NB4 (cell line): ENCODE measurements at places on chromosomes 7 and 10.

DNA sequence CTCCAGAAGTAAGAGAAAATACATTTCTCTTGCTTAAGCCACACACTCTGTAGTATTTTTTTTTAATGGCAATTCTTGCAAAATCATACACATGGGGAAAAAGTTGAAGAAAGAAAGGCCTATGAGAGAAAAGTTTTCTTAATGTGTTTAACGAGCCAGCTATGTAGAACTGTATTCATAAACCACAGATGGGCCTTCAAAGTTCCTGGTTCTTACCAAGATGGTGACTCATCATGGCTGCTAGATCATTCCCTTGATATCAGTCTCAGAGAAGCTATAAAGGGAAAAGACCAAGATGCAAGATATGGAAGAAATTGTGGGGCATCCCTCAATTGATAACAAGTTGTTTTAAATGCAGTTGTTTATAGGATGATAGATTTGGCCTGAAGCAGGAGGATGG, 992.7 kb upstream of the MBL2 start:
- DNase-seq = peak; percentile 11

- no peak for DNase-seq
These were observed 243.6 kb downstream of the TWIST1 start for GRCh38 chr7:18873734-18874336.

DNA sequence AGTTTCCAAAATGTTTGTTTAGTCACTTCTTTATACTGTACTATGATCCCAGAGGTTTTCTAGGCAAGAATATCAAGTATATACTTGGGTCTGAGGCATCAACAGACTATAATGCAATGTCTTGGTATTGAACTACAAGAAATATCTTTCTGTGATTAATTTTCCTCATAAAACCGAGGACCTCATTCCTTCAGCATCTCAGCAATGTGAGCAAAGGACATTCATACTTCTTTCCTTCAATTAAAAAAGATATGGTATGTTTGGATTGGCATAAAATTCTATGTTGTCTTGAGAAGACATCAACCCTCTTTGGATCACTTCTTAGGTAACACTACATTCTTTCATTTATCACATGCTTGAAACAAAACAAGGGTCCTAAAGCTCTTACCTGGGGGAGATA, 524.5 kb downstream of the PHTF2 start:
- DNase-seq = no peak

- DNase-seq = no peak
These were observed 32.1 kb downstream of the NRP1 start for GRCh38 chr10:33302208-33302829.

- no peak for DNase-seq
These were observed 236.7 kb downstream of the PHF14 start for GRCh38 chr7:11210374-11210773.

DNA sequence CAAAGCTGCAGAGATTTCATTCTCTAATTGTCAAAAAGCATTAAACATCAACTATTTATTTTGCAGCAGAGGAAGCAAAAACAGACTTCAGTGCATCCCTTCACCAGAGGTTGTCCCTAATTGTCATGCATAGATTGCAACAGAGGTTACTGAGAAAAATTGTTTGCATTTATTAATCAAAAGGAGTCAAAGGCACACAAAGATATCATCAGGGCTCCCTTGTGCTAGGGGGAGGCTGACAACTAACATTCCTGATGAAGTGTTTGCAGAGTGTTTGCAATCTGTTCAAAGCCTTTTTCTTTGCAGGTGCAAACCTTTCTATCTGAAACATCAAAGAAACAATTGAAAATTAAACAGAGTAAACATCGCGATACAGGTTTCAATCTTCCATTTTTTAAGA, 227.5 kb downstream of the TEX36 start:
- no peak for DNase-seq

DNA sequence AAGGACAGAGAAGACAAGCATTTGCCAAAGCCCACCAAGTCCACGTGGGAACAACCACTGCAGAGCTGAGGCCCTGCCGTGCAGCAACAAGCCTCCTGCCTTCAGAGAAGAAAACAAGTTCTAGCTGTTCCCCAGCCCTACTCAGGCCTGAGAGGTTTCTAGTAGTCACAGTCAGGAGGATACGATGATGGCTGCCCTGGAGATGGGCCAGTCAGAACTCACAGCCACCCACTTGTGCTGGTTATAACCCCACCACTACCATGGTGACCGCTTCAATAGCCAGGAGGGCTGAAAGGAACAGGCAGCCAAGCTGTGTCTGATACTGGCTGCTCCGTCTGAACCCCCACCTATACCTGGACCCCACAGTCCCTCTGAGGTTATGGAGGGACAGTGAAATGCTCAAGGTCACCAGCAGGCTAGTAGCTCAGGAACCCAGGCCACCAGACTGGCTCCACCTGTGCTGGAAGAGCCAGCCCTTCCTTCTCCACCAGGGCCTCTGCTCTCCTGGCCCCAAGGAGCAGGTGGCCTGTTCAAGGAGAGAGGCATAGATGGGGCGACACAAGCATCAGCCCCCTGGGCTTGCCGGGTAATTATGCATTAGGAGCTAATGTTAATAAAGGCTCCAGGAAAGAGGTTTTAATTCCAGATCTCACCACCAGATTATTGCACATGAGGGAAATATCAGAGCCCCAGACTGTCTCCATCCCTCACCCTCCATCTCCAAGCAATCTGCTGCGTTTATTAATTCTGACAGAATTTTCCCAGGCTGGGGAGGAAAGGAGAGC, 125.8 kb upstream of the PCBD1 start:
- no peak for DNase-seq

DNA sequence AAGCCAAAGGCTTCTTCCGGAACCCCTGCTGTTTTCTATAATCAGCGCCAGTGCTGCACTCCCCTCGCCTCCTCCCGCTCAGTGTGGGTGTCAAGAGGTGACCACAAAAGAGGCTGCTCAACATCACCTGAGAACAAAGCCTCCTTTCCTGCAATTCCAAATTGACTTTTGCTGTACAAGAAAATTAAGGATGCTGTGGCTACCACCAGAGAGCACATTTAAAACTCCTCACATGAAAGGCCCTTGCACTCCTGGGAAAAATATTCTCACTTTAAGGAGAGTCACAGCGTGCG, 96.4 kb downstream of the HIPK2 start:
- no peak for DNase-seq

- no peak for DNase-seq
These were observed 109.0 kb downstream of the SDHAF3 start for GRCh38 chr7:97226541-97226940.

DNA sequence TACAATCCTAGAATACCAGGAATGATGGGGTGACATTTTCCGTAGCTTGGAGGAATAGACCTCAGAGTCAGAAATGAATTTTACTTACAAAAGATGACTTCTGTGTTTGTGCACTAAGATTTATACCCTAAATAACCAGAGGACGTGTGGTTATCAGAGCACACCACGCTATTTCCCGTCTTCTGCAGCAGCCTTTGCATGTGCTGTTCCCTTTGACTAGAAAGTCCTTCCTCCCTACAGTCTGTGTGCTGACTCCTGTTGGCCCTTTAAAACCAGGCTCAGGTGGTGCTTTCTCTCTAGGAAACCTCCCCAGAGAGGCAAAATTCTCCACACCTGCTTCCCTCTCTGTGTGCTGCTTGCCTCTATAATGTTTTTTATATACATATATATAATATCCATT, 73.3 kb upstream of the SMNDC1 start:
- DNase-seq = no peak

DNA sequence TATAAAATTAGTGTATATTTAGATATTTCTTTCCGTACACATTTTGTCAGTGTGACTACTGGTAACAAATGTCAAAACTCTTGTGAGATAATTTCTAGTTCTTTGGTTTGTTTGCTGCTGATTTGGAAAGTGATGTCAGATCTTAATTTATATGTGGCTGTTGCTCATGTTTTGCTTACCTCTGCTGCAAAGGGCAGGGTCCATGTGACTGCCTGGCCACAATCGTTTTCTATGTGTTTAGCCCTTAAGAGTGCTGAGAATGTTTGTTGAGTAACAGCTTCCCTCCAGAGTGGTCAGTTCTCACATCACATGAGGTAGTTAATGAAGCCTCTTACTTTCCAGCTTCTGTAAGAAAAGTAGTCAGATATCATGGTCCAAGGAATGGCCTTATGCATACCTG, 4.2 kb downstream of the NRBF2 start:
- DNase-seq = peak; percentile 34

- DNase-seq = no peak
These were observed 588.8 kb downstream of the INHBA start for GRCh38 chr7:41114131-41114530.

DNA sequence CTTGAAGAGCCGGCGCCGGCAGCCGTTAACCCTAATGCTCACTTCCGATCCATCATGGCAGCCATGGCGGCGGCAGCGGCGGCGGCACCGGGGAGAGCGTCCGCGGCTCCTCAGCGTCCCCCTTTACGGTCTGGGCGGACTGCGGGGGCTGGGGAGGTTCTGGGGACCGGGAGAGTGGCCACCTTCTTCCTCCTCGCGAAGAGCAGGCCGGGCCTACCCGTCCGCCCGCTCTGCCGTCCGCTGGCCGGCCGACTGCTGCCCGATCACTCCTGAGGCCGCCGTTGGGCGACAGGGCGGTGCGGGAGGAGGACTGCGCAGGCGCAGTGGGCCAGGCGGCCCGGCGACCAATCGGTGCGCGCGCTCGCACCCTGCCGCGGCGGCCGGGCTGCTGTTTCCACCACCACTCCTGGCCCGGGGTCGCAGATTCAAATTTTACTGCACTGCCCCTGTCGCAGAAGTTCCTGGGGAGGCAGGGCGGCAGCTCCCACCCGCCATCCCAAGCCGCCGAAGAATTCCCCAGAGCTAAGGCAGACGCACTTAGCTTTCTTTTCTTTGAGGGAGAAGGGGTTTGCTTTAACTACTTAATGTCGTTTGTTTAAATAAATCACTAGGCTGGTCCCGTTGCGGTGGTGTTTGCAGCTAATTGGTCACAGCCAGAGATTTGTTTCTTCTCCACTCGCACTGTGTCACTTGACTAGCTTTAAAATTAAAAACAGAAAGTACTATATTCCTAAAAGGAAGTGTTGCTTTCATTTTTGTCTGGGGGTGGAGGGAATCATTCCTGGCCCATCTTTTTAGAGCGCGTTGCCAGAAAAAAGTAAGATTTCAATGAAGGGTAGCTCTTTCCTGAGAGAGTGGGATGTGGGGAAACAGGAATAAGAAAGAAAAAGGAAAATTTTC, at the start of gene KIF5B:
TSS of gene KIF5B (minus strand) at position 290 of the 900 bp plus-strand sequence. CDS start 452 bp downstream, outside the sequence.
- DNase-seq = peak; percentile 87

DNA sequence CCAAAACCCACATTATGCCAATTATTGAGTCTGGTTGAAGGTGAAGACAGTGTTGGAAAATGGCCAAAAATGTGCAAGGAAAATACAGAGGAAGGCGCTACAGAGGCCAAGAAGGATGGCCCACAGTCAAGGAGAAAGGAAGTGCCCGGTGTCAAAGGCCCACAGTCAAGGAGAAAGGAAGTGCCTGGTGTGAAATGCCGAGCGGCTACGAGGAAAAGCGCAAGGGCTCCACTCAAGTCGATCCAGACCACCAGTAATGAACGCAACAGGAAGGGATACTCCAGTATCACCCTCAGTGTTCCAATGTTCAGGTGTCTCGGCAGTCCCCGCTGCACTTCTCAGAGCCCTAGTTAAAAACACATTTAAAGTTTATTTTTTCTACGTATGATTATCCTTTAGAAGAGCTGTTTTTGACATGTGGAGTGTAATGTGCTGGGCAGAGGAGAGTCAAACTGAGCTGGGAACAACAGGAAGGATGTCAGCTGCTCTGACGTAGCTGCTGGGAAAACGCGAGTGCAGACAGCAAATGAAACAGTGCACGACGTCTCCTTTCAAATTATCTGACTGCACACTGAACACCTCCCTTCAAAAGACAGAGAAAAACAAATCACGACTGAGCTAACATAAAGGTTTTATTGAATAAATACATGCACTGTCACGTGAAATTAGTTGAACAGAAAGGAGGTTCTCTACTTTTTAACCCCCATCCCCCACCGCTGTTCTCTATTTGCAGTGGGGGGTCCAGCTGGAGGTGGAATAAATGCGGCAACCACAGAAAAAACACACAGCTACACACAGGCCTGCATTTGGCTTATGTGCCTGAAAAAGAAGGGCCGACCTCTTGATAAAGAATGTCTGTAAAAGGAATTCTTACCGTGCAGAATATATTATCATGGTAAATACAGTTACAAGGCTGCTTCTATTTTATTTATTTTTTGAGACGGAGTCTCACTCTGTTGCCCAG, 26.1 kb upstream of the NCAPG2 start:
- DNase-seq = no peak

DNA sequence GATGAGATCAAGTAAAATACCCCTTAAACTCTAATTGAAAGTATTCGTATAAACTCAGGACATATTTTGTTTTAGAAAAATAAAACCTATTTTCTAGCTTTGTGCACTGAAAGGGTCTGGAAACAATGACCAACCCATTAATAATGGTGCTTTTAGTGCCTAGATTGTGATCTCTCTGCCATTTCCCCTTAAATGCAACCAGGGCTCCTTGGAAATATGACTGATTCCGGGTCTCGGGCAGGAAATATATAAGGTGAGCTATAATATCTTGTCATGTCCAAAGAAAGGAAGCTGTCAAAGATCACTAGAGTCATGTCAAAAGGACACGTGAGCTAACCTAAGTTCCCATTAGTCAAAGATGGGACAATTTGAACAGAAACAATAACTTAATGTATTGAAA, 12.4 kb upstream of the ADAM12 start:
- no peak for DNase-seq

DNA sequence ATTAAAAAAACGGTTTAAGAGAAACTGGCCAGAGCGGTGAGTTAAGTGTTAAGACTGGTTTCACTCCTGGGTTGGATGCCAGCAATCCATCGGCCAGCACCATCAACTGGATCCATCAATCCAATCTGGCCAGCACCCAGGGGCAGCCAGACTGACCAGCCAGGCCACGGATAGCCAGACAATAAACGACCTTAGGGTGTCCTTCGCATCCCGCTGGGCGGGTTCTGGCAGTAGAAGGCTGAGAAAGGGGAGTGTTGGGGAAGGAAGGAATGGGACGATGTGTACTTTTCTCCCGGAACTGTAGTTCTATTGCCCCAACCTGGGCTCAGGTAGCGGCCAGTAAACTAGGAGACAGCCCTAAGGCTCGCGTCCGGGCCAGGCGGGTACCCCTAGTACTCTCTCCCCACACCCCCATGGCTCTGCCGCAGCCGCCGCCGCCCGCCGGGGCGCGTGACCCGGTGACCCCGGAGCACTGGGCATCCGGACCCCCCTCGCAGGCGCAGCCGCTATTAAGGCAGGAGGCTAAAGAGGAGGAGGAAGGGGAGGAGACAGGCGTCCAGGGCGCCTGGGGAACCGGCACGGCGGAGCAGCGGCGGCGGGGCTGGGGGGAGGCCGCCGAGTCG, at the start of gene CASD1:
TSS of gene CASD1 (plus strand) at position 546 of the 623 bp plus-strand sequence. CDS start 276 bp downstream, outside the sequence.
- DNase-seq = peak; percentile 75

DNA sequence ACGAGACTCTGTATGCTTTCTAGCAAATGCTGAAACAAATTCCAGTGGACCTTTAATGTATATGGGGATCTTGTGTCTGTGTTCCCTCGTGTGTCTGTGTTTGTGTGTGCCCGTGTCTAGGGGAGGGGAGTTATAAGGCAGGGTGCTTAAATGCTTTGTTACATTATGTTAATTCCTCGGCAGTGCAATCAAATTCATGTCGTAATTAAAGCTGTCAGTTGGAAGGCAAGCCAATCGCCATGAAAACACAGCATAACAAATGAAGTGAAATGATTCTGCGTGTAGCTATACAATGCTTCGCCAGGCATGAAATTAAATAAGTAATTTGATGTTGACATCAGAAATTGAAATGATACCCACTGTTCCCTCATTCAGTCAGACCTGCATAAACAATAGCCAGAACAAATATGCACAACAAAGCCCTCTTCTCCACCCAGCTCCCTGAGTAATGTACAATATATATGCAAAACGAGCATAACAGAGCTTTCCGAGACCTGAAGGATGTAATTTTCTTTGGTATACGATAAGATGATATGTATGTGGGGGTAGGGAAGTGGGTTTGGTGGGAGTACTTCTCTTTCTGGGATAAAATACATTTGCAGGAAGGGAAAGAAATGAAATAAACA, 534.1 kb downstream of the AUTS2 start:
- no peak for DNase-seq
